Dermis microvascular lymphatic vessel endothelial cell (primary cell): ENCODE measurements at places on chromosomes 12 and 14. TPM values are rescaled to one million over a fixed set of nuclear protein-coding genes. Genes with fewer than 3 reads are reported as not detected.
A peak's percentile ranks its signal among the peaks of the same experiment; 100 is the strongest.

- DNase-seq: no peak
These were observed 23.1 kb upstream of the KRT77 start for GRCh38 chr12:52726451-52726850.

DNA sequence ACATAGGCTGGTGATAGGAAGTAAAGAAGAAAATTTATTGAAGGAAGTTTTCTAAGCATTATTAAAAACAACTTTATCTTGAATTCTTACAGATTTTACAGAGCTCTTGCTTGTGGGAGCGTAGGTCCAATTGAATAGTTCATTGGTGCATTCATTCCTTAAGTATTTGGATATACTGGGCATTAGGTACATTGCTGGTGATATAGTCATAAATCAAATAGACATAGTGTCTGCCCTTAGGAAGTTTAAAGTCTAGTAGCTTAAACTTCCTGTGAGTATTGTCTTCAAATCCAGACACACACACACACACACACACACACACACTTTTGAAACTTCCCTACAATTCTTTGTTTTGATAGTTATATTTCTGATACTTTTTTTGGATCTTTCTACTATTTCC lies 226.7 kb downstream of the FUT8 start:
- DNase-seq: peak; percentile 37

GRCh38 chr12:57215668-57216013 lies 953 bp upstream of the NXPH4 start:
- no peak for DNase-seq

Gene KERA
- not detected in 2 replicates for total RNA-seq
